ENCODE measurements at places on chromosomes 12 and 14.

DNA sequence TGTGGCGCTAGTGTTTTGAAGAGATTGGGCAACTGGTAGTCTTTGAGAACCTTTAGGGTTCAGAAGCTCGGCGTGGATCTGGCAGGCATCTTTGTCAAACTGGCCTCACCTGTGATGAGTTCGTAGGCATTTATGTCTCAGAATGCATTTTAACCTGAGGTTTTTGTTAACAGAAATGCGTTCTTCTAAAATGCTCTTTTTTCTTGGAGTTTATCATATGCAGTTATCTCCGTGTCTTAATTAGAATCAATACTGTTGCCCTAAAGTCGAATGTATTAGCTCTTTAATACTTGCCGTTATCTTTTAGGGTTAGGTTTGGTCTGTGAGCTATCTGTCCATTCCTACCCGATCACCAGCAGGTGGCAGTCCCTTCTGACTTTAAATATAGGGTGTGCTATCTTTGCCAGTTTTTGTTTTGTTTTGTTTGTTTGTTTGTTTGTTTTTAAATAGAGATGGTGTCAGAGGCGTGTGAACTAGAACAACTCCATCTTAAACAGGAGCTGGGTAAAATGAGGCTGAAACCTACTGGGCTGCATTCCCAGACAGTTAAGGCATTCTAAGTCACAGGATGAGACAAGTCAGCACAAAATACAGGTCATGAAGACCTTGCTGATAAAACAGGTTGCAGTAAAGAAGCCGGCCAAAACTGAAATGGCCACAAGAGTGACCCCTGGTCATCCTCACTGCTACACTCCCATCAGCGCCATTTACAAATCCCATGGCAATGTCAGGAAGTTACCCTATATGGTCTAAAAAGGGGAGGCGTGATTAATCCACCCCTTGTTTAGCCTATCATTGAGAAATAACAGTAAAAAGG lies 1.4 kb downstream of the ATF1 start:
- peak; percentile 72 for DNase-seq

- no peak for DNase-seq
Measured at GRCh38 chr12:93767524-93767863, 90.3 kb downstream of the CRADD start.

- DNase-seq, result no peak
Measured at GRCh38 chr12:102602521-102602920, 122.2 kb upstream of the IGF1 start.

DNA sequence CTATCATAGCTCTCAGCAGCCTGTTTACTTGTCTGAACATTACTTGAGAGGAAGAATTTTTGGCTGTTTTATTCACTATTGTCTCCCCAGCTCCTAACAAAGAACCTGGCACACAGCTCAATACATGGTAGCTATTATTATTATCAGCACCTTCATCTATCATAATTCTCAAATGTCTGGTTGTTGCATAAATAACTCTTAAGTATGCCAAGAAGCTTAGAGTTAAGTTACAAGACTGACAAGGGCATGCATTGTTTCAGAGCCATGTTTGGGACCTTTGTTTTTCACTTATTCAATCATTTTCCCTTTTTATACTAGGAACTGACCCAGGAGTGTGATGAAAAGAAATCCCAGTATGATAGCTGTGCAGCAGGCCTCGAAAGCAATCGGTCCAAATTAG lies 77.5 kb upstream of the ATP2A2 start:
- no peak for DNase-seq

- no peak for DNase-seq
Measured at GRCh38 chr12:131903270-131904255, 9.1 kb downstream of the ULK1 start.

DNA sequence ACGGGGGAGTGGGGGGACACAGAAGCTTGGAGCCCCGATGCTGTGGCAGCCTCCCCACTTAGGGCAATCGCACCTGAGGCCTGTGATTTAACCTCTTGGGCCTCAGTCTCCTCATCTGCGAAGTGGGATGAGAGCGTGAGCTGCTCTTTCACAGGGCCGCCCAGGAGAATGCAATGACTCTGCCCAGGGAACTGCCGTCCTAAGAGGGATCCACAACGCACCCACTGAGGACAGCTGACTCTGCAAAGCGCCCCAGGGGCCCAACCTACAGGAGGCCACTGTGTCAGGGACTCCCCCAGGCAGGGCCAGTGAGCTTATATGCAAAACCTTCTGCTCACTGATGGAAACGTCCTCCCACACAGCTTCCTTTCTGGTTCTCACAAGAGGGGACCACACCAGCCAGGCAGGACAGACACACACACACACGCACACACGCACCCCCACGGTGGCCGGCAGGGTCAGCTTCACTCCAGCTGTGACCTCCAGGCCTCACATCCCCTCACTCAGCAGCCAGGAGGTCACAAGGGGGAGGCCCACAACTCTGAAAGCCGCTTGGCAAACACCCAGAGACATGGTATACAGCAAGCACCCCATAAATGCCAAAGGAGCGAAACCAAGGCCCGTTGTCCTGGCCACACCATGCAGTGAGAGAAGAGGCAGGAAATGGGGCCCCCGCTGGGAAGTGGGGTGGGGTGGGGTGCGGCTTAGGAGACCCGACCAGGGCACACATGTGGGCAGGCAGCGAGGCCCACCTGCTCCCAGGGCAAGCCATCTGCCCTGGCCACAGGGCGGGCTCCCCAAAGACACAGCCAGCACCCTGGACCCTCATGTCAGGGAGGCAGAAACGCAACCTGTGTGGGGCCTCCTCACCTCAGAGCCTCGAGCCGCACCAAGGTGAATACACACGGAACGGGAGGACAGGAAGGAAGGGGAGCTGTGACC lies 73.3 kb downstream of the NCOR2 start:
- DNase-seq, result peak; percentile 98

DNA sequence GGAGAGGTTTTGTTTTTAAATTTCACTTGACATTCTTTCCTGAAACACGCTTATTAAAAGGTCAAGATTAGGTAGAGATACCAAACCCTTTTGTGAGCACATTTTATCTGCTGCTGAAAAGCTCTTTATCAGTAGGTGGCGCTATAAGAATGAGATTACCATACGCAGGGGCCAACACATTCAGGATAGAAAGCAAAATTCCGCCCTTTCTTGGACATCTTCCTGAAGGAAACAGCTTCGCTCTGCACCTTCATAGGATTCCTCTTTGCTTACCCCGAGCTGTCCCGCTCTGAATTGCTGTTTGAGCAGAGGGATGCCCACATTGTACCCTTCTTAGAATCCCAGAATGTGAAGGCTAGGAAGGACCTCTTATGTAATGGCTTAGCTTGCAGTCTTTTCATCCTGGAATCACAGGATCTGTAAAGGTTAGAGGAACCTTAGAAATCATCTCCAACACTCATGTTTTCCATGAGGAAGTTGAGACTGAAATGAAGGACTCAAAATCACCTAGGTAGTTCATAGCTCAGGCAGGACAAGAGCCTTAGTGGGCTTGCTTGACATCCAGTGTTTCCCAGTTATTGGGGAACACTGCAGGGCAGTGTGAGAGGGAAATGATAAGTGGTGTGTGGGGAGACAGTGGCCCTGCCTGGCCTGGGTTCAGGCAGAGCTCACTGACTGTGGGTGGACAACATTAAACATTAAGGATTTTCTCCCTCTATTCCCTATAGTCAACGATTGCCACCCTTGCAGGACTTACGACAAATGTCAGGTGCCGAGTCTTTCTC lies 38.7 kb upstream of the CRY1 start:
- peak; percentile 44 for DNase-seq

- DNase-seq, result no peak
Measured at GRCh38 chr14:56333359-56334292, 215.4 kb downstream of the PELI2 start.

DNA sequence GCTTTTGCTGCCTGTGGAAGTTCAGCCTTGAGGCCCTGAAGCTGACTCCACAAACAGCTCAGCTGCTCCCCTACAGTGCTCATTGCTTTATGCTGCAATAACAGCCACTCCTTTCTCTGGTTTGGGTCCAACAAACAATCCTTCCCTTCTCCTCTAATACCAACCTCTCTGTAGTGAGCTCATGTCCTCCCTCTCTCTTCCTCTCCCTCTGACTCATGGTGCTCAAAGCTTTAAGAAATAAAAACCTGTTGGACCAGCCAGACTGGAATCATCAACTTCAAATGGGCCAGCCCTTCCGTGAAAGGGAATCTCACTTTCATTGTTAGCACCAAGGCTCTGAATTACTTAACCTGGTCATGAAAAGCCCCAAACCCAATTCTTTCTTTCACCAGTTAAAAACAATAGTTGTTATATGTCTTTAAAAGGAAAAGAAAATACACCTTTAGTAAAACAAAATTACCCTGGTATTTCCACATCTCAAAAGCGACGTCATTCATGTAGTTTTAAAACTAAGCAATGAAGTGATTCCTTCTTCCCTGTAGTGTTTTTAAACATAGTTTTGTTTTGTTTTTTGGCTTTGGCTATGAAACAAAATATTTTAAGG lies 126.4 kb downstream of the DUSP6 start:
- DNase-seq, result no peak

DNA sequence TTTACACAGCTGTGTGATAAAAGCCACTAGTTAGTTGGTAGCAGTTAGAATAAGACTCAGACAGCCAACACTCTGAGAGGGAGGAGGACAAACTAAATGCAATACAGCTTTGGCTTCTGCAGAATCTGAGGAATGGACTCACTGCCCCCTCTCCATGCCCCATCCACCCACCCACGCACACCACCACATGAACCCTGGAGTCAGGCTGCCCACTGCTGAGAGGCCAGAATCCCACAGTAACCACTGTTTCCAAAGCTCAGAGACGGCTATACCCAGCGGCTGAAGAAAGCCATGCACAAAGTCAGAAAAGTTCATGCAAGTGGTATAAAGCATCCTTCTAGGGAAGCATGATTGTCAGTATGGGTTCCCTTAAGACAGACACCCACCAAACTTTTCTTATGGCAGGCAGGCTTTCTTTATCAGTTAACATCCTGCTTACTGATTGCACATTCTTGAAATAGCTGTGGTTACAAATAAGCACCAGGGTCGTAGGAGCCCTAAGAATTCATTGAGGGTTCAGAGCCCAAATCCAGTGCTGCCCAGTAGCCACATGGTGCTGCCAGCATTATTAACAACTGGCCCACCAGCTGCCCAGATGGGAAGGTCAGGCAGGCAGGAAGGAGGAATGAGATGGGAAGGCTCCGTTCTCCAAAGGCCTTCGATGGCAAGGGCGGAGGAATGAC lies 61.5 kb downstream of the NT5DC3 start:
- DNase-seq, result no peak

- no peak for DNase-seq
Measured at GRCh38 chr12:95881331-95881955, 22.7 kb downstream of the SNRPF start.

- no peak for DNase-seq
Measured at GRCh38 chr12:48192861-48193260, 9.4 kb downstream of the CCDC184 start.

DNA sequence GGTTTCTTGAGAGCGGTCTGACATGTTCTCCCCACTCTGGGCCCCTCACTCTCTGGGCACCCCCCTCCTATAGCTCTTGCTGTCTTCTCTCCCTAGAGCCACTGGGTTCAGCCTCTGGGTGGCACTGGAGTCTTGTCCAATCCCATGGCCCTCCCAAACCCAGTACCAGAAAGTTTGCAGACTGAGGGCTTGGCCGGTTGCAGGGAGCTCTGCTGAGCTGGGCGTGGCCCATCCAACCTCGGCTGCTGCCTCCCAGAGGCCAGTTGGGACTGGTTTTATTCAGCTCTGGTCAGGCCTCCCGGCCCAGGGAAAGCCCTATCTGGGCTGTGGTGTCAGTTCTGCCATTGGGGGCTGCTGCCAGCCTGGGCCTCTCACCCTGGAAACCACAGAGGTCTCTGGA lies 37.9 kb downstream of the ISCA2 start:
- DNase-seq, result no peak

DNA sequence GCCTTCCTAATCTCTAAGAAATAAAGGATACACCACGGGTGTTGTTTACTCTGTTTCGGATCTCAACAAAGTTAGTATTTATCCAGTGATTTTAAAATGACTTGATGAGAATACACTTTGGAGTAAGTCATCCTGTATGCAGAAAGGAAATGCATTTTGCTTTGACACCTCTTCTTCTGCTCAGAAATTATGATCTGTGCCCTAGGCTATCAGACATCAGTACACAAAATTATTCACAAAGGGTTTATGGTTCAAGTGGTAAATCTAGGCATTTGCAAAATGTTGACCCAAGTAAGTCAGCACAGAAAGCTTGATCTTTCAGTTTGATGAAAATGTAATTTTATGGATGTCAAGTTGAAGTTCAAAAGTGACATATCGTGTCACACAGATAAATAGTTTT lies 248.5 kb downstream of the ATP23 start:
- DNase-seq, result no peak

- DNase-seq, result peak; percentile 8
Measured at GRCh38 chr14:103189481-103190470, 66.5 kb downstream of the TNFAIP2 start.

GRCh38 chr14:63423381-63423780 lies 104.6 kb upstream of the GPHB5 start:
- DNase-seq, result no peak

DNA sequence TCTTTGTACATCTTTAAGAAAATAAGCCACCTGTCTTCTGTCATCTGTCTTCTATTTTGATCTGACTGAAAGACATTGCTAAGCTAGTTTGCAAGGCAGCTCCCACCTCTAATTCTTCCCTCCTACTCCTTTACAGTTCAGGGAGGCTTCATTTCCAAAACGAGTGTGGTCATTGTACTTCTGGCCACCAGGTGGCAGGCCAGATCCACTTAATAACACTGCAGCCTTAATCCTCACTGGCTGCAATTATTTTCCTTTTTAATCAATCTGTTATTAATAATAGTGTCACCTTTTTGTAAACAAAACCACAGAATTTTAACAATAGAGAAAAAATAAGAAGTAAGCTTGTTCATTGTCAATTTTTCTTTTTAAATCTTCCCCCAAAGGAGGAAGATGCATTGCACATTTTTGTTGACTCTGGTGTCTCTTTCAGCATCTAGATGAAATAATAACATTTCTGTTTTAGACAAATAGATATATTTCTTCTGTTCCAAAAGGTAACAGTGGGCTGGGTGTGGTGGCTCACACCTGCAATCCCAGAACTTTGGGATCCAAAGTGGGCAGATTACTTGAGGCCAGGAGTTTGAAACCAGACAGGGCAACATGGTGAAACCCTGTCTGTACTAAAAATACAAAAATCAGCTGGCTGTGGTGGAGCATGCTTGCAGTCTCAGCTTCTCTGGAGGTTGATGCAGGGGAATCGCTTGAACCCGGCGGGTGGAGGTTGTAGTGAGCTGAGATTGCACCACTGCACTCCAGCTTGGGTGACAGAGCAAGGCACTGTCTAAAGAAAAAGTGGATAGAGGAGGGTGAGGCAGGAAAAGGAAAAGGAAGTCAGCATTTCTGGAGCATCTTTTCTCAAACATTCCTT lies 23.3 kb downstream of the GABARAPL1 start:
- peak; percentile 50 for DNase-seq

DNA sequence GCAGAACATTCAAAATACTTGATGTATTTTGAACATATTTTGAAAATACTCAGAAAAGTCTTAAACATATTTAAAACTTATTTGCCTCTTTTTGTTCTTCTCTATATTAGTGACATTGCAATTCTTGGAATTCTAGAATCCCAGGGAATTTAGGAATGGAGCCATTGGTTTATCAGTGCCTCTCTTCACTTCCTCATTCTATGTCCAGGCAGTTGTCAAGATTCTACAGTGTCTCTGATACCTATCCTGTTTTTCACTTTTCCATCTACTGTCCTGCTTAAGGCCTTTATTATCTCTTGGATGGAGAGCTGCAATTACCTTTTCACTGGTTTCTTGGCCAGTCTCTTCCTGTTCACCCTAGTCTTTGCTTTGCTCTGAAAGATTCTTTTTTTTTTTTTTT lies 144.6 kb downstream of the TTLL5 start:
- DNase-seq, result no peak

All from GM13976 (cell line).